Stimulated activated CD4-positive, alpha-beta T cell treated with anti-CD3 and anti-CD28 coated beads, Interleukin-4, amount 100 ng/mL, for 4 hours (primary cell): ENCODE measurements at places on chromosomes 7 and 10.

- no peak for DNase-seq
Measured at GRCh38 chr10:70260734-70261133, 23.1 kb downstream of the NPFFR1 start.

DNA sequence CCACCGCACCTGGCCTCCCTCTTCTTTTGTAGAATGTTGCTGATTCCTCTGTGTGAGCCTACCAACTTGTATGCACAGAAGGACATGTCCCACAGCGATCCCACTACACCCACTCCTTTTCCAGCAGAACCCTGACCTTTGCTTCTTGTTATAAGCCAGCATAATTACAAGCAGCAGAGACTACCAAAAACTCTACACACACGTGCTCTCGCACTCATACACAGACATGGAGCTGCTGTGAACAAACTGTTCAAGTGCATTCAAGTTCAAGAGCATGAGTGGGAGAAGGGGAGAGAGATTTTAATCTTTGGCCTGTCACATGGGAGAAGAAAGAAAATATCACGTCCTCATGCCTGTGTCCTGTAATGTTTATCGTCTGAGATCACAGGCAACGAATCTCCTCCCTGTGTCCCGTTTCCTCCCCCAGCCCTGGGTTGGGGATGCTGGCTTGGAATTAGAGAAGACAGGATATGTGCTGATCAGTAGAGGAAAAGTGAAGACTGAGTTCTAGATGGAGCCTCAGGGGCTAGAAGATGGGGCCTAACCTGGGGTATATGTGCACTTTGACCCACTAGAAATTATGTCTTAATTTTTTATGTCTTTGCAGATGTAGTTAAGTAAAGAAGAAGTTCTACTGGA is 79.6 kb downstream of the NHLRC2 start:
- DNase-seq, result no peak

DNA sequence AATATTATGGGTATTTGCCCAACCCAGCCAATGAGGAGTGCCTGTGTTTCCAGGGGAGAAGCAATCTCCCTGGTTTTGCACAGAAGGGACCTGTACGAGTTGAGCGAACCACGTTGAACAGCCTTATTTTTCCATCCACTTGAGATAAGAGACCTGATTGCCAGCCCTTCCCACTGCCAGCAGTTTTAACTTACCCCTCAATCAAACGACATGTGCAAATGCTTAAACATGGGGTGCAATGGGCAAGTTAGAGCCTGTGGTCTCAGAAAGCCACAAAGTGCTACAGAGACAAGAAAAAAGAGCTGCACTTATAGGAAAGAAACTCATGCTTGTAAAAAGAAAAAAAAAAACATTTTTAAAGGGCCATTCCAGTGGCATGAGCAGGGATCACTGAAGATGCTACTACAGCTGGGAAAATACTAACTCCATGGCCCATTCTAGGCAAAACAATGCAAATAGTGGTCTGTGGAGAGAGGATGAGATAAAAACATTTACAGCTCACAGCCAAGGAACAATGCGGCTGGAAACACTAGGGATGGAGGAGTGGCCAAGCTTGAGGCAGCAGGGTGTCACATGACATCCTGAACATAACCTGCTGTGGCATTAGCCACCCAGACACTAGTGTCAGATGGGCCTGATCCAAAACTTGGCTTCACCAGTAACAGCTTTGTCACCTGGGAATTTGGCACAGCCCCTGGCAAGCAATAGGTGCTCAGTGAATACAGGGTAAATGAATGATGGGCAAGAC is 162.8 kb downstream of the ELMO1 start:
- DNase-seq, result no peak

GRCh38 chr7:150400008-150400787 is 21.1 kb downstream of the ZNF775 start:
- no peak for DNase-seq

DNA sequence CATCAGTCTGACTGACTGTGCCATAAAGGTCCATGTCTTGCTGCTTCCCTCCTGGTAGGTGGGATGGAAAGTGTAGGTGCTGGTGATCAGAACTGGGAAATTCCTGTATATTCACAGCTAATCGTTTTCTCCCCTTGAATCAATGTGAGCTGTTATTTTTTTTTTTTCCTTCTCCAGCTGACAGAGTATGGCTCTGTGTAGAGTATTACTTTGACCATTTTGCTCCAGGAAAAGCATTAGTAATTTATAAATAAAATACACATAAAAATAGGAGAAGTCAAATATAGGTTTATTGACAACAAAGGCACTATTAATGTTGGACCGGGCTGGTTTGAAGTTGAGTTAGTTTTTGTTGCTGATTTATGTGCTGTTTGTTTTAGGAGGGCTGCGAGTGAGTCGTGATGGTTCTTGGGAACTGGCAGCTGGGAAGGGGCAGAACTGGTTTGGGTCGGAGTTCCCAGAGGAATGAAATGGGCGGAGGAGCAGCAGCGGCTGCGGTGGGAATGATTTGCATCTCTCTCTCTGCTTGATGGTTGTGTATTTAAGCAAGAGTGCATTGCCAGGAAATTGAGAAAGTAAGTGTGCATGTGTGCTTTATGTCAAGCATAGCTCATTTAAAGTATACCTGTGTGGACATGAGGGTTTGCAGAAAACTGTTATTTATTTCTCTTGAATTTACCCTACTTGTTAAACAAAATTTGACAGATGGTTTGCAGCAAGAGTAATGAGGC is 80.9 kb downstream of the LRMDA start:
- DNase-seq, result no peak

DNA sequence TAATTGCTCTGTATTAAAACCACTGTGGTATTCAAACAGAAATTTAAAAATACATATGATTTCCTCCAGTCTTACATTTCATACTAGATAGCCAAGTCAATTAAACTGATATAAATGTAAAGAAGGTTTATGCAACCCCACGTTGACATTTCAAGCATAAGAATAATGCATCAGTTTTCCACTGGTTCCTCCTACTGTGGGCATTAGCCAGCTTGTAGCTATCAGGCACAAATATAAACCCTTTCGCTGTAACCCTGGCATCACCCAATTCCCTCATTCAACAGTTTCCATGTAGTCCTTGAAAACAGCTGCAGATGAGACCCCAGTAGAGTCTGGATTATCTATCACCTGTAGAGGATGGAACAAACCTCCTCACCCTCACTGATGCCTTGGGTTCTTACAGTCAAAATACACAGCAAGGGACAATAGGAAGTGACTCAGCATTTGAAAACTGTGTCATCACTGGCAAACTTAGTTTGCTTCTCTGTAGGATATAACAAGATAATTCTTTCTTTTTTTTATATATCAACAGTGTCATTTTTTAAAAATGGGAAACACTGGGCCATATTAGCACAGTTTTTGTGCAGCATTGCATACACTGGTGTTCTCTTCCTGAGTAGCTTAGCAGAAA is 113.0 kb downstream of the PDE1C start:
- DNase-seq, result no peak

- DNase-seq, result no peak
Measured at GRCh38 chr7:47376991-47377616, 204.8 kb downstream of the TNS3 start.

GRCh38 chr10:50544857-50545429 is 78.8 kb downstream of the SGMS1 start:
- DNase-seq, result no peak

- peak; percentile 10 for DNase-seq
Measured at GRCh38 chr7:112422842-112423496, 27.3 kb upstream of the IFRD1 start.

DNA sequence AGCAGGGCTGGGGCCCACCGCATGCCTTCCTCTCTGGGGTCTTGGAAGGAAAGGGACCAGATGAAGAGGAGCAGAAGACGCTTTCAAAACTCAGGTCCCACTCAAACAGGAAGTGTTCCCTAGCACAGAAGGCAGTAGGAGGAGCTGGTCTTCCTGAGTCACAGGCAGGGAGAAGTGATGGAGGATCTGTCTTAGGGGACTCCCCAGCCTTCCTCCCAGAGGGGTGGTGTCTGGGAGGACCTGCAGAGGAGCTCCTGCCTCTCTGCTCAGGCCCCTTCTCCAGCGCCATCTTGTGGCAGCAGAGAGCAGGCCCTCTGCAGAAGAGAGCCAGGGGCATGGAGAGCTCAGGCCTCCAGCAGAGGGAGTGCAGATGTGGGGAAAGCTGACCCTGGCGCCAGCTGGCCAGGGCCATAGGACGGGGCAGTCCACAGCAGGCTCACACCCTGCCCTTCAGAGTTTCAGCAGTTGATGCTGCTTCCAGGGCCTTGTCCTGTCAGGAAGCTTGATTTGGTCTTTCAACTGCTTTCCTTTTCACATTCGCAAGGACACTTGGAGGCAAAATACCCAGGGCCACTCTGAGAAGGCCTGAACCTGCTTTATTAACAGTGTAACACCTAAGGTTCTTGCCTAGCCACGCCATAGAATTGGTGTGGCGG is 62.2 kb upstream of the TARP start:
- peak; percentile 75 for DNase-seq

- DNase-seq, result no peak
Measured at GRCh38 chr10:16259726-16260125, 177.1 kb upstream of the PTER start.

DNA sequence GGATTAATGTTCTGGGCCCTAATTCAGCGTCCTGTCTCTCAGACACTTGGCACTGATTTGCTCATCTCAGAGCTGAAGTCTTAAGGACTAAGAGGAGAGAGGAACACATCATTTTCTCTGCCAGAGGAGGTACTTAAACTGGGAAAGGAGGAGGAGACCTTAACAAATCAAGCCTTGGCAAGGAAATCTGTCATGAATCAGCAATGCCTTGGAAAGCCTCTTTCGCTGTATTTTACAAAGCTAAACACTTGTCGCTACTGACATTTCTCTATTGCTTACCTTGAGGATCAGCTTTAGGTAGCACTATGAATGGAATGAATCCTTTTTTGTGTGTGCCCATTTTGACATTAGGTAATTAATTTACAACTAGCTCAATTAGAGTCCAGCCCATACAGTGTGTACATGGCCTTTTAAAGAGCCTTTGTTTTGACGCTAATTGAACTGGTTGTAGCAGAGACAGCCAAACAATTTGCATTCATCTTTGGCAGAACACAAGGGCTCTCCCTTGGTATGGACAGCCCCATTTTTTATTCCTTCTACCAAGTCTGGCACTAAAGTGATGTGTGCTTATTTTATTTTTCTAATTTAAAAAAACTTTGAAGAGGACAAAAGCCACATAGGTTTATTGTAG is 37.4 kb downstream of the AUTS2 start:
- no peak for DNase-seq

DNA sequence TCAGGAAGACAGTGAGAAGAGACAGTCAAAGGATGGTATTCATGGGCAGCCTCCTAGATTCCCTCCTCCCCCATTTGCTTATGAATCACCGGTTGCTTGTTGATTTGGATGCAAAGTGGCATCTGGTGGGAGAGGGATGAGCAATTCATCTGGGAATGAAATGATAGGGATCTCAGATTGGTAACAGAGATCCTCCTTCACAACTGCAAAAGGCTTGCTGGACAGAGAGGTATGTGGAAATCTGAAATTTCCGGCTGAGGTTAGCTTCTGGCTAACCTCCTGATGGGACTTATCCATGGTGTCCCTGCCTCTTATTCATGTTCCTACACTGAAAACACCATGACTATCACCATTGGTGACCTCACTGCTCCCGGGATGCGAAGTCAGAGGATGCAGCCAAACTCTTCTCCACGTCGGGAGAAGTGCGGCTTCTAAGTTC is 48.4 kb upstream of the PODXL start:
- no peak for DNase-seq

- DNase-seq, result no peak
Measured at GRCh38 chr7:138505361-138505873, 45.4 kb downstream of the TRIM24 start.

- no peak for DNase-seq
Measured at GRCh38 chr7:150846291-150847115, 5.8 kb upstream of the AOC1 start.

DNA sequence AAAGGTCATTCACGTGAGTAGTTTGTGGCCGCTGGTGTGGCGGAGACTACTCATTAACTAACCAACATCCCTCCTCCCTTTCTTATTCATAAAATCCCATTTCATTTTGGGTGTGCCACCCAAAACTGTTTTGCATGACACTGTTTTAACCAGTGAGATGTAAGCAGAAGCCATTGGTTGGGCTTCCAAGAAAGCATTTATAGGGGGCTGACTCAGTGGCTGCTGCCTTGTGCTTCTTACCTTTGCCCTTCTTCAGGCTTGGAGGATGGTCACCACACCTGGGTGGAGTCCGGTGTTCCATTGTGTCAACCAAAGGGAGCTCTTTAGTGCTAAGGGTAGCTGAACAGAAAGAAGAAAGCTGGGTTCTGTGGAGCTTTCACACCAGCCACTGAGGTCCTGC is 37.2 kb upstream of the EPC1 start:
- DNase-seq, result no peak

DNA sequence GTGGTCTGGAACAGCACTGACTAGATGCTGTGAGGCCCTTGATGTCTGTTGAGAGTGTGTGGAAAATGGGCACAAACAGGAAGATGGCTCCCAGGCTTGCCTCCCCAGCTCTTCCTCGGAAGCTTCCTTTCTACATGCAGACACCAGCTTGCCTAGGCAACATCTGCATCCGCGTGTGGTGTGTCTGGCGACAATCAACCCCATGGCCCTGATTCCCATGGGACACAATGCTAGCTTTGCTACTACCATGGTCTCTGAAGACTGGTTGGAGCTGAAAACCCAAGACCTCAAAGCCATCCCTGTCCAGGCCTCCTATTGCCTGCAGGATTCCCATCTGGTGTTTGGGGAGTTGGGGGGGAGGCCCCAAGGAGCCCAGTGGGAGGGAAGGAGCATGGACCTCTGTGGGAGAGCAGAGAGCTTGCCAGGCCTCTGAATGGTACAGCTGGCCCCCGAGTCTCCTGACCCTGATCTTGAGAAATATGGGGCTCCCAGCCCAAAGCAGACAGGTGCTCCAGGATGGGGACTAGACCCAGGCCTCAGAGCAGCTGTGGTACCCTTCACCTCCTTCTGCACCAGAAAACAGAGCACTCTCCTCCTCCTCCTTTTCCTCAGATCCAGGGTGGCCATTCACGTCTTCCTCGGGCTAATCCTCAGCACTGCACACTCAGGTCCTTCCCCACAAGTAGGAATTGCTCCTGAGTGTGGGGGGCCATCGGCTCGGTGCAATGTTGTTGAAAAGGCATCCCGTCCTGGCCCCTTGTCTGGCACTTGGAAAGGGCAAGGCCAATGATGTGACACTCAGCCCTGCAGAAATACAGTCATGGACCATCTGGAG is 57.6 kb downstream of the ARHGAP22 start:
- no peak for DNase-seq

DNA sequence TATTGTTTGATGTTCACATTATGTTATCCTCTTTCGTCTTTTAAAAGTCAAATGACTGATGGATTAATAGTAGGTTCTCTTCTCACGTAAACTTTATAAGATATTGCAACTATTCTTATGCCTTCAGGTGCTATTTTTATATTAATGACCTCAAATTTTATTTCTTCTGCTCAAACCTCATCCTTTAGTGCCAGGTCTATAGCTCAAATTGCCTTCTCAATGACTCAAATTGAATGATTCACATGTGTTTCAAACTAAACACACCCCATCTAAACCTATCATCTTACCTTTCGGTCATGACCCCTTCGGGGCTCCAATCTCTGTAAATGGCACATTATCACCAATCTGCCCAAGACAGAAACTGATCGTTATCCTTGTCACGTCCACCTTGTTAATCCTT is 22.0 kb upstream of the LIPF start:
- DNase-seq, result no peak
